ENCODE measurements at places on chromosomes 16 and 17.

GRCh38 chr17:50626037-50626574, 8.6 kb upstream of the ABCC3 start:
- peak; percentile 50 for DNase-seq

DNA sequence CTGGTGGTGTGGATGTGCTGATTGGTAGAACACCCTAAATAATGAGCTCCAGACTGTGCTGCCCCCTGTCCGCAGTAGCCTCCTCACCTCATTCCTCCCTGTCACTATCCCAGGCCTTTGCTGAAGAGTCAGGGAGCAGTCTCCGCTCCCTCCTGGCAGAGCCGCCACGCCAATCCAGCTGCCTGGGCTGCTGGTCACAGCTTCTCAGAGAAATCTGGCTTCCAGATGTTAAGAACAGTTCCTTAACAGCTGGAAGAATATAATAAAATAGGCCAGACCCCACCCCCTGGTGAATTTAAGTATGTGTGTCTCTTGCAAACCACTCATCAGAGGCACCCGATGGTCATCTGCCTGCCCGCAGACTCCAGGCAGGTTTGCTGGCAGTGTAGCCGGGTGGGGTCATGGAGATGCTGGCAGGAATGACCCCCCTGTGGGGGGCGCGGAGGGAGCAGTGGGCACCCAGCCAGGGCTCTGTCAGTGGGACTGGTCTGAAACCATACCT, 161.0 kb downstream of the CCDC182 start:
- no peak for DNase-seq

GRCh38 chr17:35073183-35073790, 9.8 kb upstream of the RFFL start:
- no peak for DNase-seq

GRCh38 chr16:27237219-27238015, 31.2 kb downstream of the NSMCE1 start:
- DNase-seq = peak; percentile 86

- no peak for DNase-seq
These were observed 98.6 kb downstream of the OR1D5 start for GRCh38 chr17:2964831-2965230.

GRCh38 chr16:83513008-83513755, 294.6 kb upstream of the HSBP1 start:
- DNase-seq = no peak

- DNase-seq = no peak
These were observed 184.6 kb upstream of the C17orf78 start for GRCh38 chr17:37191219-37191618.

DNA sequence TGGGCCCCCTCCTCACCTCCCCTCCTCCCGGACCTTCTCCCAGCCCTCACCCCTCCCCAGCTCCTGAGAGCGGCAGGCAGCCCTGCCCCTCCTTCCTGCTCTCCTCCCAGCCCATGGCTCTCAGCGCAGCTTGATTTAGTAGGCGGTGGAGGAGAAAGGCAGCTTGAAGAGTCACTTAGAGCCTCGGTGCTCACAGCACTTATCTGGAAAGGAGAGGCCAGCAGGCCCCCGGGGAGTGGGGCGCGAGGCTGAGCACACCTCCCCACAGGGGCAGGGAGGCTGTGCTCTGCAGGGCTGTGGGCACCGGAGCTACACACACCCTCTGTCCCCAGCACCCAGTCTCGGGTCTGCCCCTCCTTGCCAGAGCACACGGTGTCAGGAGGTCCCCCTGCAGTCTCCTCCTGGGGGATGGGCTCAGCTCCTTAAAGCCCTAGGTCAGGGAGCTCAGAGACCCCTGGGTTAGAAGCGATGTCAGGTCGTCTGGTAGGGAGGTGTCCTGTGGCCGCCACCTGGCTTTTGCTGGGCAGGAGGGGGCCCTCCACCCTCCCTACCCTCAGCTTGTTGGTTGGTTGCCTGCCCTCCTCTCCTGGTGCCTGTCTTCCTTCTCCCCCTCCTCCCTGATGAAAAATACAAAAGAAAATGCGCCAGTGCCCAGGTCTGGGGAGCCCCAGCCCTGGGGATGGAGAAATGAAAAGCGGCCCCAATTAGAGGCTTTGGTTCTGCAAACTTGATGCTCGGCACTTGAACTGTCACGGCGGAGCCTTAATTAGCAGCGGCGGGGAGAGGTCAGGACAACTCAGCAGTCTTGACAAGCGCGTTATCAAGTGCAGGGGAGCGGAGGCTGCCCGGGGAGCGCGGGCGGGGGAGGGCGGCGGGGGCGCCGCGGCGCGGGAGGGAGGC, 151.1 kb upstream of the GSE1 start:
- no peak for DNase-seq

- DNase-seq = no peak
These were observed 21.6 kb downstream of the PLA2G10 start for GRCh38 chr16:14672403-14672971.

- DNase-seq = no peak
These were observed 1.3 kb downstream of the ERBB2 start for GRCh38 chr17:39701012-39701783.

DNA sequence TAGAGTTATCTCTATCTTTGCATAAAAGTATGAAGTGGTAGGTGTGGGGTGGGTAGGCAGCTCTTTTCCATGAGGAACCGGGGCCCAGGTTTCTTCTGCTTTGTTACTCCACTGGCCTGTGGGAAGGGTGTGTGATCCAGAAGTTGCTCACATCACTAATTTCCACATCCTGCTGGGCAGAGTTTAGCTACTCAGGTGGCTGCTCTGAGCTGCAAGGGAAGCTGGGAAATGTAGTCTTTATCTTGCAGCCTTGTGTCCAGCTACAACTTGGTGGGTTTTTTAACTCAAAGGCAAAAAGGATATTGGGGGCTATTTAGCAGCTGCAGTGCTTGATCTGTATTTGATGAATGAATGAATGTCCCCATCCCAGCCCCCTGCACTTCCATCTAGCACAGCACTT, 335.3 kb downstream of the SNX29 start:
- no peak for DNase-seq

GRCh38 chr17:1873418-1873817, 43.6 kb downstream of the RPA1 start:
- DNase-seq = no peak

DNA sequence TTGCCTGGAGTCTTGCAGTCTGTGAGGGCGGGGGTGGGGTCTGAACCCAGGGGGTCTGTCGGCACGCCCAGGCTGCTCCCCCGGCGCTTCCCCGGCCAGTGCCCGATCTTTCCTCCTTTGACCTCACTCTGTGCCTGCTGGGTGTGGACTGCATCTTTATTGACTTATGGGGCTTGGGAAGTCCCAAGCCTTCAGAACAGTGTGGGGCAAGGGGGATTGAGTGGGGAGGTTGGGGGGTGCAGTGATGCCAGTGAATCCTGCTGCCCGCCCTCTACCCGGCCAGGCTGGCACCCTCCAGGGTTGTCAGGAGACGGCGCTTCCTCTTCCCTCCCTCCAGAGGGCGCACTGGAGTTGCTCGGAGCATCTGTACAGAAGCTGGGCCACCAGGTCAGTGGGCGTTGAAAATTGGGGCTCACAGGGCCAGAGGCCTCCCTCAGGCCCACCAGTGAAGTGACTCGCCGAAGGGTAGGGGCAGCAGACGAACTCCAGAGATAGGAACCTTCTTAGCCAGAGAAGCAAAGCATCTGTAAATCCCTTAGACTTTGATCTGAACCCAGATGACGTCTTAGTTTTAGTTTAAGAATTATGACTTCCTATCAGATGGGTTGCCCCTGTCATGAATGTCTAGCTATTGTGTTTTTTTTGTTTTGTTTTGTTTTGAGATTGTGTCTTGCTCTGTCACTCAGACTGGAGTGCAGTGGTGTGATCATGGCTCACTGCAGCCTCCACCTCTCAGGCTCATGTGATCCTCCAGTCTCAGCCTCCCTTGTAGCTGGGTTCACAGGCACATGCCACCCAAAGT, 184.8 kb upstream of the CIBAR2 start:
- peak; percentile 26 for DNase-seq

GRCh38 chr16:6891496-6891895, 441.1 kb upstream of the RBFOX1 start:
- no peak for DNase-seq

GRCh38 chr16:58515871-58516767, 802 bp downstream of the SETD6 start:
- no peak for DNase-seq

GRCh38 chr16:23729503-23730424, 16.7 kb upstream of the ERN2 start:
- no peak for DNase-seq

- DNase-seq = no peak
These were observed 688 bp upstream of the ITGB3 start for GRCh38 chr17:47252766-47253512.

- DNase-seq = no peak
These were observed 12.1 kb upstream of the DCAF7 start for GRCh38 chr17:63537991-63538692.

- DNase-seq = no peak
These were observed 238.5 kb upstream of the PMFBP1 start for GRCh38 chr16:72410492-72410891.

GRCh38 chr17:42116705-42117396, 4.3 kb downstream of the KAT2A start:
- peak; percentile 56 for DNase-seq

DNA sequence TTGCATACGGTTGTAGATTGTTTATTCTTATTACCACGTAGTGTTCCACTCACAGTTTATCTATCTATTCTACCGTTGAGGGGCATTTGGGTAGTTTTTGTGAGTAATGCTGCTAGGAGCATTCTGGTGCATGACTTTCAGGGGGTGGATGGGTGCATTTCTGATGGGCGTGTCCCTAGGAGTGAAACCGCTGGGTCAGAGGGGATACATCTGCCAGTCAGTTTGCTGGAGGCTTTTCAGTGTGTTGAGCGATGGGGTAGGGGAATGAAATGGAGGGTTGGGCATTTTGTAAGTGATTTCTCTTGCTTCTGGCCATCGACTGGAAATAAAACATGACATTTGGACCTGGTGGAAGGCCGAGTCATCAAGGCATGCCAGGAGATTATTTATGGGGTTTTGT, 17.0 kb upstream of the IRX3 start:
- no peak for DNase-seq

DNA sequence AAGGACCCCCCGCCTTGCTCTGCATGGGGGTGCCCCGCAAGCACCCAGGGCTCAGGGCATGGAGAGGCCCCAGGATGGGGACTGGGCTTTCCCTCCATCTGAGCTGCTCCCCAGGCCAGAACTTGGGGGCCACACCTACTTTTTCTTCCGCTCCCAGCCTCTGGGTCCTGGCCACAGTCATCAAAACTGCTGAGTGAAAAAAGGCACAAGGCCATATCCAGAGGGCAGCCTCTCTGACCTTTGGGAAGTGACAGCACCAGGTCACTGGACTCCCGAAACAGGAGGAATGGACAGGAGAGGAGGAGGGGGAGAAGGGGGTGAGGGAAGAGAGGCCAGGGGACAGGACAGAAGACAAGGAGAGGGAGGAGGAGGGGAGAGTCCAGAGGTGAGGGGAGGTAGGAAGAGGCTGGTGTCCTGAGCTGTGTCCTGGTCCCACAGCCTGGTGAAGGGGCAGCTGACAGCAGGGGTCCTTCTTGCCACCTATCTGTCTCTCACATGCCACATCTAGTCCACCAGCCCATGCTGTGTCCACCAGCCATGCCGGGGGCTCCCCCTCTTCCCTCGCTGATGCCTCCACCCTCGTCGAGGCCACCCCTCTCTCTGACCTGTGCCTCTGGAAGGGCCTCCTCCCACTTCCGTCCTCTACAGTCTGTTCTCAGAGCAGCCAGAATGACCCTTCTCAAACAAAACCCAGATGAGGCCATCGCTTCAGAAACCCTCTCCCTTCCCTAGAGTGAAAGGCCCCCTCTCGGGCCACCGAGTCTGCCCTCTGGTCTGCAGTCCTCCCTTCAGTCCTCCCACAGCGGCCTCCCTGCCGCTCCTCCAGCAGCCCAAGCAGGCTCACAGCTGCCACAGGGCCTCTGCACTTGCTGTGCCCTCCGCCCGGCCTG, 73.9 kb upstream of the TOB1 start:
- DNase-seq = no peak

DNA sequence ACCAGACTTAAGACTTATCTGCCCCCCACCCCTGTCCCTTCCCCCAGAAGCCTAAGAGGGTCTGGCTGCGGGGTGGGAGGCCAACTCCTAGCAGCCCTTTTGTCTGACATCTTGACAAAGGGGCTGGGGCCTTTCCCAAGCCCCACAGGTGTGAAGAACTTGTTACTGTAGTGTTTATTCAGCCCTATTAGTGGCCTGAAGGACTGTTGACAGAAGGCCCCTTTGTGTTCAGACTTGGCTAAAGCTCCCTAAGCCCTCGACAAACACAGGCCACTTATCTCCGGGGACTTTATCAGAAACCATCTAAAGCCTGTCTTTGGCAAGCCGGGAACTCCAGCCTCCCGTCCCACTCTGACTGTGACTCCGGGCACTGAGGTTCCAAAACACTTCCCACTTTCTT, 129.8 kb downstream of the NTN1 start:
- DNase-seq = no peak

DNA sequence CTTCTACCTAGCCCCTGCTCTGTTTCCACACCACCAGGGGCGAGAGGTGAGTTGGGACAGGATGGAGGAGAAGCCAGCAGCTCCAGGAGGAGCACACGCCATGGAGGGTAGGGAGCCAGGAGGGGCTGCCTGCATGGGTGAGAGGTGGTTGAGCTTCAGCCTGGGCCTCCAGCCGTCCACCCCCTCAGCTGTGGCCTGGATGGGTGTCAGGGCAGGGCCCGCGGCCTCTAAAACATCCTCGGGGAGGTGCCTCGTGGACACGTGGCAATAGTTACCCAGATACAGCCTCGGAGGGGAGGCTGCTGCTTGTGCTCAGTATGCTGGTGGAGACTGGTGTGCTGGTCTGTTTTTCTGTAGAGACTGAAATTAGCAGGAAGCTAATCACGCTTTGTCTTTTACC, 104.7 kb upstream of the GSE1 start:
- DNase-seq = no peak

- no peak for DNase-seq
These were observed 85.2 kb downstream of the GLG1 start for GRCh38 chr16:74521691-74522090.

- peak; percentile 55 for DNase-seq
These were observed 33.3 kb downstream of the JPH3 start for GRCh38 chr16:87635541-87636049.

GRCh38 chr17:30368912-30369720, 9.6 kb upstream of the CPD start:
- DNase-seq = no peak

GRCh38 chr17:36705874-36706731, 104.7 kb downstream of the MRM1 start:
- no peak for DNase-seq

DNA sequence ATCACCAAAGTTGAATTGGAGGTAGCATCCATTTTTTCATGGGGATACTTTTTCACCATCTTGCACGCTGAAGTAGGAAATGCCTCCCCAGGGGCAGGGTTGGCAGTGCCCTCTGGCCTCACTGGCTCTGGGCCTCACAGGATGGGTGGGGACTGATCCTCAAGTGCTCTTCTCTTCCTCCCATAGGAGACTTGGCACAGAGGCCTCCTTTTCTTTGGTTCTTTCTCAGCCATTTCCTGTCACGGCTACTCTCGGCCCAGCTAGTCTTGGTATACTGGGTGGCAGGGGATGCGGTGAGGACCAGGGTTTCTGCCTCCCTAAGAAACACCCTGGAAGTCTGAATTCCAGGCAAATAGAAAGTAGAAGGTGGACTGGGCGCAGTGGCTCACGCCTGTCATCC, 58.2 kb downstream of the PECAM1 start:
- no peak for DNase-seq

GRCh38 chr16:80984124-80984892, 22.4 kb downstream of the CMC2 start:
- no peak for DNase-seq
